ENCODE measurements at places on chromosomes 6 and 20.

DNA sequence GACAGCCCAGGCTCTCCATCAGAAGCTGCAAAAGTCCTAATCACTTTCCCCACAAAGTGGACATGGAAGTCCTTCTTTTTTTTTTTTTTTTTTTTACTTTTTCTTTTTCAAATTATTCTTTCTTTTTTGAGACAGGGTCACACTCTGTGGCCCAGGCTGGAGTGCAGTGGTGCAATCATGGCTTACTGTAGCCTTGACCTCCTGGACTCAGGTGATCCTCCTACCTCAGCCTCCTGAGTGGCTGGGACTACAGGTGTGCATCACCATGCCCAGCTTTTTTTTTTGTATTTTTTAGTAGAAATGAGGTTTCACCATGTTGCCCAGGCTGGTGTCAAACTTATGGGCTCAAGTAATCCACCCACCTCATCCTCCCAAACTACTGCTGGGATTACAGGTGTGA, 29.0 kb upstream of the AKIRIN2 start:
- DNase-seq: no peak

- no peak for DNase-seq
Measured at GRCh38 chr6:1176567-1176966, 135.3 kb upstream of the FOXQ1 start.

- DNase-seq: peak; percentile 45
Measured at GRCh38 chr6:155314773-155315515, 660 bp upstream of the TFB1M start.

GRCh38 chr20:62027116-62027515, 38.6 kb downstream of the TAF4 start:
- DNase-seq: no peak

DNA sequence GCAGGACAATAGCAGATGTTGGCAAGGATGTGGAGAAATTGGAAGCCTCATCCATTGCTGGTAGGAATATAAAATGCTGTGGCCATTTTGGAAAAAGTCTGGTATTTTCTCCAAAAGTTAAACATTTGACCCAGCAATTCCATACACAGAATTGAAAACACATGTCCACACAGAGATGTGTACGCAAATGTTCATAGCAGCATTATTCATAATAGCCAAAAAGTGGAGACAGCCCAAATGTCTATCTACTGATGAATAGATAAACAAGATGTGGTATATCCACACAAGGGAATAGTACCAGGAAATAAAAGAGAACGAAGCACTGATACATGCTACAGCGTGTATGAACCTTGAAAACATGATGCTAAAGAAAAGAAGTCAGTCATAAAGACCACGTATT, 40.5 kb downstream of the CFAP61 start:
- no peak for DNase-seq
